ENCODE measurements at places on chromosomes 12 and 14.

GRCh38 chr12:51636986-51637385 lies 46.0 kb downstream of the SCN8A start:
- DNase-seq = no peak

GRCh38 chr14:60935319-60935718 lies 45.6 kb downstream of the TRMT5 start:
- no peak for DNase-seq

GRCh38 chr12:52204931-52205505 lies 13.2 kb upstream of the KRT80 start:
- DNase-seq = no peak

DNA sequence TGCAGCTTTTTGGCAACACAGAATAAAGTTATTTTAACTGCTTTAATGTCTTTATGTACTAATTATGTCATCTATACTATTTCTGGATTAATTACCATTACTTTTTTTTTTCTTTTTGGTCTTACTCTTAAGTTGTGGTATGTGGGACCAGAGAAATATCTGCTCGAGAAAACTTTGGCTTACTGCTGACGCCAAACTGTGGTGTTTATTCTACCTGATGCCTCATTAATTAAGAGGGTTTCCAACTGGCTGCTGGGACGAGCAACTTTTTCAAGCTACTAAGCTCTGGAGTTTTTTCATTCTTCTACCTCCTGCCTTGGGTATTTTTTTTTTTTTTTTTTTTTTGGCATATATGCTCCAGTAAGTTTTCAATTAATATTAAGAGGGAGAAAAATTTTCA lies 1257.5 kb downstream of the FSCB start:
- peak; percentile 4 for DNase-seq

DNA sequence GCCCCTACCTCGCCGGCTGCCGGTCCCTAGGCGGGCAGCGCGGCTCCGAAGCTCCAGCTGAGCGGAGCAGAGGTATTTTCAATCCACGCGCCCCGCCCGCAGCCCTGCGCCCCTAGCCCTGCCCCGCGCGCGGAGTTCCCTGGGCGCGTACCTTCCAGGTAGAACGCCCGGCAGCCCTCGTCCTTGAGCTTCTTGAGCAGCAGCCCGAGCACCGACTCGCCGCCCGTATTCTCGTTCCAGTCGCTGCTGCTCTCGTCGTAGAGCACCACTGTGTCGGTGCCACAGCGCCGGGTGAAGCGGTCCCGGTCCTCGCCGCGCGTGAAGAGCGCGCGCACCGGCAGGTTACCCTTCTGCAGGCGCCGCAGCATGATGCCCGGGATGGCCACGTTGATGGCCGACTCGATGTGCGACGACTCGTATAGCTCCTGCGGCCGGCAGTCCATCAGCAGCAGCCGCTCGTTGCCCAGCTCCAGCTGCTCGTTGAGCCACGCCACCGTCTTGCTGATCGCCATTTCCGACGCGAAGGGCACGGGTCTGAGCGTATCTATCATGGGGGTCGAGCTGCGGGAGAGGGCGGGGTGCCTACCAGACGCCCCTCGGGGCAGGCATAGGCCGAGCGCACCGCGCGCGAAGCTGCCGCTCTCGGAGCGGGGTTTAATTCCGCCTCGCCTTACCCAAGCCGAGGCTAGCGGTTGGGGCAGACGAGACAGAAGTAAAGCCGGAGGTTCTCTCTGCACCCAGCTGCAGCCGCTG lies 636 bp downstream of the DUSP6 start:
- no peak for DNase-seq

GRCh38 chr14:94124582-94125377 lies 4.6 kb downstream of the IFI27L2 start:
- DNase-seq = no peak

- DNase-seq = no peak
These were observed 109.6 kb downstream of the SLC38A6 start for GRCh38 chr14:61090432-61091216.

- no peak for DNase-seq
These were observed 21.8 kb upstream of the KRT78 start for GRCh38 chr12:52870361-52871290.

- DNase-seq = no peak
These were observed 108.5 kb upstream of the FKBP4 start for GRCh38 chr12:2686280-2686646.

DNA sequence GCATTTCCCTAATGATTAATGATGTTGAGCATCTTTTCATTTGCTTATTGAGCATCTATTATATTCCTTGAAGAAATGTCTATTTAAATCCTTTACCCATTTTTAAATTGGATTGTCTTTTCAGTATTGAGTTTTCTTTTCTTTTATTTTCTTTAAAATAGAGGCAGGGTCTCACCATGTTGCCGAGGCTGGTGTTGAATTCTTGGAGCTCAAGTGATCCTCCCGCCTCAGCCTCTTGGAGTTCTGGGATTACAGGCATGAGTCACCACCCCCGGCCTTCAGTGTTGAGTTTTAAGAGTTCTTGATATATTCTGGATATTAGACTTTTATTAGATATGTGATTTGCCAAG lies 73.3 kb upstream of the HECTD1 start:
- DNase-seq = no peak

DNA sequence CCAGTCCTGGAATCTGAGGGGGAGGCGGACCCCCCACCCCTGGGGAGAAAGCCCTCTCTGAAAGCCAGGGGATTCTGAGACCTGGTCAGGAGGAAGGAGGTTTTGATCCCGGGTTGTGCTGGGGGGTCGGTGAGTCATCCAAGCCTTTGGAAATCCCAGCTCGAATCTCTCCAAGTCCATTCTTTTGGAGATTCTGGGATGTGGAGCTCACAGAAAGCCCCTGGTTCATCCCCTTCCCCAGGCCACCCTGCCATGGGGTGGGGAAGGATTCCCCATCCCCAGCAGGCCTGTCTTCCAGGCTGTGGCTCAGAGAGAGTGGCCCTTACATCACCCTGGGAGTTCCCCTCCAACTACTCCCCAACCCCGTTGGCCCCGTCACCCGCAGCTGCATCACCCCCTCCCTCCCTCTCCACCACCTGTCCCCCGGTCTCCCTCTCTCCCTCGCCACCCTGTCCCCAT lies 14.3 kb downstream of the EXOC3L4 start:
- no peak for DNase-seq

GRCh38 chr14:102699416-102700110 lies 77.7 kb upstream of the TRAF3 start:
- no peak for DNase-seq

GRCh38 chr12:112422531-112422930 lies 3.8 kb downstream of the PTPN11 start:
- no peak for DNase-seq

GRCh38 chr12:120625557-120626419 lies 14.6 kb upstream of the CABP1 start:
- no peak for DNase-seq

- DNase-seq = no peak
These were observed 117.3 kb downstream of the GPR135 start for GRCh38 chr14:59347915-59348314.

DNA sequence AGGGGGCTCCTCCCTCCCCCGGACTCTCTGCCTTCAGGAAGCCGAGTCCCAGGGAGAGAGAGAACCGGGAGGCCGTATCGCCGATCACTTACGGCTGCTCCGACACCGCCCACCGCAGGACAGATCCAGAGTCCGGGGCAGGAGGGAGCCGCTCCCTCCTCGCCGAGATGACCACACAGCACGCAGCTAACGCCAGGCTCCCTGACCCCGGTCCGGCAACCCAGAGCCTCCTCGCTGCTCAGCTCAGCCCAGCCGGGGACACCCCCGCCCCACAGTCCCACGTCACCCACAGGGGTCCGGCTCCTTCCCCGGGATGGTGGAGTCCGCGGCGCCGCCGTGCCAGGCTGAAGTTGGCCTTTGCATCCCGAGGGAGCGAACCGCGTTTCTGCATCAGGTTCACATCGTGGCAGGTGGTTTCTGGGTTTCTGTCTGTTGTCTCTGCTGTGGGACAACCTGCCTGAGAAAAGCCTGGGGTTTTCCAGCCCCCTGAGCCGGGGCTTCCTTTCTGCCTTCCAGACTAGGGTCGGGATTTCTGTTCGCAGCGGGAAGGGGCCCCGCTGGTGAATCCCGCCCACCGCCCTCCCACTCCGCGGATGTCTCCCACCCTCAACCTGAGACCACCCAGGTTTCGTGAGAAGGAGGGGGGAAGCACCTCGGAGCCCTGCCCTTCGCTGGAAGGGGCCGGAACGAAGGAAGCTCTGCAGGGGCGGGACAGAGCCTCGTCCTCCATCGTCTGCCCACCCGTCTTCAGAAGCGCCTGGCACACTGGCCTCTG lies 61.2 kb downstream of the NOC4L start:
- no peak for DNase-seq

- no peak for DNase-seq
These were observed 54.8 kb downstream of the PPFIBP1 start for GRCh38 chr12:27578689-27579372.

GRCh38 chr12:110373425-110373824 lies 30.1 kb downstream of the ANAPC7 start:
- no peak for DNase-seq

DNA sequence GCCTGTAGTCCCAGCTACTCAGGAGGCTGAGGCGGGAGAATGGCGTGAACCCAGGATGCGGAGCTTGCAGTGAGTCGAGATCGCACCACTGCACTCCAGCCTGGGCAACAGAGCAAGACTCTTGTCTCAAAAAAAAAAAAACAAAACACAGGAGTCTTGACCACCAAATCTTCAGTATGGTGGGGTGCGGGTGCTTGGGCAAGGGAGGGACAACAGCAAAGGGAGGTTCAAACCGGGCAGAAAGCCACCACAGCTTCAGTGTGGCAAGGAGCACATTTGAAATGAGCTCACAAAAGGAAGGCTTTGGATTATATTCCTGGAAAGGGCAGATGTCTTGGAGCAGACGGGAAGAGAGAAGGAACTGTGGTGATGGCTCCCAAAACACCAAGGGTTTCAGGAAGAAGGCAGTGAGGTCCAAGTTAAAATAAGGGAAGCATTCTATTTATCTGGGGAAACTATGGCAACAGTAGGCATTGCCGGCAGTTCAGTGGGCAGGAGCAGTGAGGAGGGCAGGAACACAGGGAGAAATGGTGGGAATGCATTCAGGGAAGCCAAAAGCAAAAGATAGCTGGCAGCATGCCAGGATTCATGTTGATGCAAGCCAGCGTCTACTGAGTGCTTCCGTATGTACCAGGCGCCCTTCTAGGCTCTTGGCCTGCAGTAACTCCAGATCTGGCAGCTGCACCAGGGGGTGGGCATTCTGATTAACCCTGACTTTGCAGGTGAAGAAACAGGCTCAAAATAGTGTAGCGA lies 51.0 kb upstream of the SRSF5 start:
- DNase-seq = no peak

GRCh38 chr12:15222219-15222618 lies 1.0 kb upstream of the RERG start:
- no peak for DNase-seq

DNA sequence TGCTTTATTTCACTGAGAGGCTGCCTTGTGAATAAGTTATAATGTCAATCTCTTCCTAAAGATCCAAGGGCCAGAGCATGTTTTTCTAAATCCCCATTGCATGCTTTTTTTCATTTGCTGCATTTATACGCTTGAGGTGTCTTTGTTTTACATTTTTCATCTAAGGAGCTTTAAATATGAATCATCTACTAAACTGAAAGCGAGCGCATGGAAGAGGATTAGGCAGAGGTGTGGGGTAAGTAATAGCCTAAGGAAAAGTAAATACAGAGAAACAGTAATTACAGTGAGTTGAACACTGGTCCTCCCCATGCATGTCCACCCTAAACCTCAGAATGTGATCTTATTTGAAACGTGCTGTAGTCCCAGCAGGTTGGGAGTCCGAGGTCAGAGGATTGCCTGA lies 76.4 kb upstream of the METAP2 start:
- DNase-seq = no peak

GRCh38 chr12:5262450-5262849 lies 169.5 kb upstream of the NTF3 start:
- DNase-seq = no peak

GRCh38 chr12:3545121-3545796 lies 54.3 kb downstream of the PRMT8 start:
- no peak for DNase-seq

DNA sequence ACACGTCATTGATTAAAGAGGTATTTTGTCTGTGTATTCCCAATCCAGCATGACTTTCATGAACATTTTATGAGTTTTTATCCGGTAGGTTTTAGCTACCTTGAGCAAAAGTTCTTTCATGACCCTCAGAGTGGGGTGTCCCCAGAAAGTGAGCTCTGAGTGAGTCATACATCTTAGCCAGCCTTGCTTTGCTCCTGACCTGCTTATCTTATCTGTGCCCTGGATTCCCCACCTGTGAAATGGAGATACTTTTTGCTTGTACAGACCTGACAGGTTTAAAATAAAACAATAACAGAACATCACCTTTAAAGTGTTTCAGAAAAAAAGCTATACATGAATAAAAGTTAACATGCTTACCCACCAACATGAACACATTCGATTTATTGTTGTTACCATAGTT lies 202.8 kb upstream of the SOX5 start:
- DNase-seq = no peak

- no peak for DNase-seq
These were observed 170.7 kb downstream of the NOVA1 start for GRCh38 chr14:26427097-26427496.

GRCh38 chr14:55349565-55349964 lies 62.1 kb downstream of the ATG14 start:
- DNase-seq = no peak
